Effector memory CD4-positive, alpha-beta T cell (primary cell): ENCODE measurements at places on chromosomes 6 and 20.

DNA sequence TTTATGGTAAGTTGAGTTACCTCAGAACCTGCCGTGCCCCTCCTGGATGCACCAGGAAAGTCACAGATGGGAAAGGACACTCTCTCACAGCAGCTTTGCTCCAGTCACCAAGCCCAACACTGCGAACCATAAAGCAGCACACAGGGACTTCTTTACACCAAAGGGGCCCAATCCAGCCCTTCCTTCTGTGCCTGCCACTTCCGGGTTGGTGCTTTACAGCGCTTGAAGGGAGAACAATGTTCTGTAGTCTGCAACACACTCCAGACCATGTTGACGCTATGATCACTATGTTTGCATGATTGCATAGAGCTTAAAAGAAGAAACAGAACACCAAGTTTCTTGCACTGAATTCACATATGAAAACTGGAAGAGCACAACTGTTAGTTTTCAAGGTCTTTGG lies 57.1 kb downstream of the SERAC1 start:
- DNase-seq, result no peak

- no peak for DNase-seq
Observed at GRCh38 chr6:25487012-25487411, 165.0 kb upstream of the SCGN start.

DNA sequence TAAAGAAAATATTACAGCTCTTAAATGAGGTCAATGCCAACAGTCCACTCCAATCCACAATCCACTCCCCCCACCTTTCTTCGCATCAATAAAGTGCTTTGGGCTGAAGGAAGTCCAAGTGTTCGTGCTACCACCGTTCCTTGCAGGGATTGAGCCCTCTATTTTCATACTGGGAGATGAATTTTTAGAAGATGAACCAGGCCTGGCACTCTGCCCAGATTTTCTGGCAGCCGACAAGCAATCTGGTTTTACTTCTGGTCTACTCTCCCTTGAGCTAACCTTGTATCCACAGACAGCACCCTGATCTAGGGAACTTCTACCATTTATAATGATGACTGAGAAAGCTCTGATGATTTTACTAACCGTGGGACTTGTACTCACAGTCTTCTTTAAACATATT lies 72.3 kb downstream of the BTBD9 start:
- no peak for DNase-seq

DNA sequence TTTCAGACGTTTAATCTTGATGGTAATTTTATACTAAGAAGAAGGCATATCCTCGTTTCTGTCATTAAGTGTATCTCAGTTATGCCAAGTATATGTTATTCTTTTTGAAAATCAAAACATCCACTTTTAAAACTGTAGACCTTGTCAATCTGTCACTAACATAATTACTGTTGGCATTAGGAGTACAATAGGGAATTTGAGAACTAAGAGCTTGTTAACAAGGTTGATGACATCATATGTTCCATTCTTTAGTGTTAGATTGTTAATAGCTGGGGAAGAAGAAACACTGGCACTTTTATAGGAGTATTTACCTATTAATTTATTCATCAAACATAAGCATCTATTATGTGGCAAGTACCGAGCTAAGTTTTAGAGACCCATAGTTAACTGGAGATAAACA lies 76.2 kb downstream of the MAP3K4 start:
- DNase-seq, result no peak

DNA sequence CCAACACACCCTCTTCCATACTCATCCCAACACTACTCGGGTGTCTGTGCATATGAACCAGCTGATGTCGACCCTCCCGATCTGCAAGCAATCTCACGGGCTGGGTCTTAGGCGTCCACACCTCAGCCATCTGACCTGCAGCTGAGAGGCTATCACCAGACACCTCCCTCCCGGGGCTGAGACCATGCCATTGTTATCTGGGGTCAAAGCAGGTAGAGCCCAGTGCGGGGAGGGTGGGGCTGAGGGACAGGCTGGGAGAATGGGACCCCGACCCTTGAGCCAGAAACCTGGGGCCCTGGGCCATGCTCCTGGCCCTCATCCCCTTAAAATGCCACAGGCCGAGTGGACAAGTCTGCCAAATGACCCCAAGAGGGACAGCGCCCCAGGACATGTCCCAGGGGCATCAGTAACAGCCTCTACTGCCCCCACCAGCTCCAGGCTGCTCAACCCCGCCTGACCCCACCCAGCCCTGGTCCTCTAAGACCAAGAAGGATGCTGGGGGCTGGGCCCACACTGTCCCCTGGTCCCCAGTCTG lies 146.7 kb upstream of the CST7 start:
- no peak for DNase-seq

GRCh38 chr20:38144598-38144973 lies 20.5 kb downstream of the TGM2 start:
- DNase-seq, result no peak

DNA sequence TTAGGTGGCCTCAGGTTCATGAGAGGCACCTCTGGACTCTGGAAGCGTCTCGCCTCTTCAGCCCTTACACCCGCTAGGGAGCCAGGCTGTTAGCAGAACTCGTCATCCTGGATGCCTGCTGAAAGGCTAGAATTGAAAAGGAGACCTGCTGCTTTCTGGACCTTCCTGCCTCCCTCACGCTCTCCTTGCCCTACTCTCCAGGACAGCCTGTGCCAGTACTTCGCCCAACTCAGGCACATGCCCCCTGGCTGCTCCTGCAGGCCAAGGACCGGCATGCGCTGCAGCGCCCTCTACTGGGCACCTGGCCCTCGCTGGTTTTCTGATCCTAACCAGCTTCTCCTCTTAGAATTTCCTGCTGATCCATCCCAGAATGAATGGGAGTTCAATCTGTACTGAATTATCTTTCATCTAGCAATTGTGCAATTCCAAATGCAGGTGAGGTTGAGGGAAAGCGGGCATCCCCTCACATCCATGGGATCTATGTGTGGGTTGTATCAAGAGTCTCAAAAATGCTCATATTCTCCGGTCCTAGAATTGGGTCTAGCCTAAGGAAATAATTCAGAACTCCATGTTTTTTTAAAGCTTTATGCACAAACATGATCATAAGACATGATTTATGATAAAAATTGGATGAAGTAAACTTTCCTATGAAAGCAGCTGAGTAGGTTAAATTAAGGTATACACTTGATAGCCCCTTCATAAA lies 78.0 kb downstream of the PTPN1 start:
- peak; percentile 35 for DNase-seq

DNA sequence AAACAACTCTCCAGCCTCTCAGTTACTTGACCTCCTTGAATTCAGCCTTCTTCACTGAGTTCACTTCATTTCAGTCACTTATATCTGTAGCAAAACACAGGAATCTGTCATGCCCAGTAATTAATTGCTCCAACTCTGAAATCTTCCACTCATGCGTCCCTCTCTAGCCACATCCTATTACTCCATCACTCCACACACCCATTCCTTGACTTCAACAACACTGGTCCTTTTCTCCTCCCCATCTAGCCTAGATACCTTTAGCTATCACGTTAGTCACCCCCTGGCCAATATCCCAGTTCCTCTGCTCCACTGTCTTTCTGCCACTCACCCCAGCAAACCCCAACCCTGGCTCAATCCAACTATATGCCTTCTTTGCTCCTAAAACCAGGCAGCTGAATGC lies 7.7 kb downstream of the ZHX3 start:
- DNase-seq, result no peak

DNA sequence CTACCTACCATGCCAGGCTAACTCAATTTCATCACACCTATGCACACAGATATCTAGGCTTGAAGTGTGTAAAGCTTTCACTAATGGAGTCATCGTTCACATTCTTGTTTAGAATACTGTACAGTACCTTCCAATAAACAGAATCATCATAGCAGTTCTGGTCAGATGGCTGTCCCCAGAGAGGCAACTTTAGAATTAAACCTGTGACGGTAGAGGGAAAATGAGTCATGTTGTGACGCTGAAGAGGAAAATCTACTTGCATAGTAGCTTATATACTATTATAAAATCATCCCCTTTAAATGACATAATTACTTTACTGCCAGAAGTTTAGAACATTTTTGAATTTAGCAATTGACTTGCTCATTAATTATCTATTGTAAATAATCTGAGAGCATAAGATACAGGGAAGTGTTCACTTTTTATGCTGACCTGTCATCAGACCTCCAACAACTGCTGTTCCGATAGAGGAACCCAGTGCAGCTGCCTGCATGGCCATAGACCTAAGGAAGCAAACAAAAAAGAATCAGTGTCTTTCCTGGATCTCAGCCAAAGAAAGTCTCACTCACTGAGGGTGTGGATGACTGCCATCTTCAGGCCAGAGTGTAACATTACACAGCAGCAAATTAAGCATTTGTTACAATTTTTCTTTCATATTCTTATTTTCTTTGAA lies 29.8 kb downstream of the RHAG start:
- DNase-seq, result no peak

GRCh38 chr20:44358776-44359175 lies 3.3 kb downstream of the HNF4A start:
- no peak for DNase-seq

GRCh38 chr6:31769684-31770371 lies 7.3 kb downstream of the VWA7 start:
- peak; percentile 74 for DNase-seq

GRCh38 chr6:112881027-112881426 lies 533.9 kb downstream of the RFPL4B start:
- no peak for DNase-seq

DNA sequence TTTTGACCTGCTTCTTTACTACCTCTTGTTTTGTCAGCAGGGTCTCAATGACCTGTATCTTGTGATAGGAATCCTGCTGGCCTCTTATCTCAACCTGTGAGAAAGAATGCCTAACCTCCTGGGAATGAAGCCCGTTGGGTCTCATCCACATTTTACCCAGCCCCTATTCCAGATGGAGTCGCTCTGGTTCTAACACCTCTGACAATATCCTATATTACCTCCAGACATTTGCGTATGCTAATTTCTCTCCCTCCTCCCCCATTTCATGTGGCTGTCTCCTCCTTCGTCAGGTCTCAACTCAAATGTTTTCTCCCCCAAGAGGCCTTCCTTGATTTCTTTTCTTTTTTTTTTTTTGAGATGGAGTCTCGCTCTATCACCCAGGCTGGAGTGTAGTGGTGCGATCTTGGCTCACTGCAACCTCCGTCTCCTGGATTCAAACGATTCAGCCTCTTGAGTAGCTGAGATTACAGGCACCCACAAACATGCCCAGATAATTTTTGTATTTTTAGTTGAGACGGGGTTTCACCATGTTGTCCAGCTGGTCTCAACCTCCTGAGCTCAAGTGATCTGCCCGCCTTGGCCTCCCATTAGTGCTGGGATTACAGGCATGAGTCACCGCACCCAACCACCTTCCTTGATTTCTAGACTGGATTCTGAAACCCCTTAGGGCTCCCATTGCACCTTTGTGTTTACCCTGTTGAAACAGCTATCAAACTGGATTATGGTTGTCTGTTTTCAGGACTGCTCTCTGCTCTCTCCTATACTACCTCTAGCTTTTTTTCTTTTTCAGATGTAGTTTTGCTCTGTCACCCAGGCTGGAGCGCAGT lies 49.5 kb upstream of the B4GALT5 start:
- no peak for DNase-seq

DNA sequence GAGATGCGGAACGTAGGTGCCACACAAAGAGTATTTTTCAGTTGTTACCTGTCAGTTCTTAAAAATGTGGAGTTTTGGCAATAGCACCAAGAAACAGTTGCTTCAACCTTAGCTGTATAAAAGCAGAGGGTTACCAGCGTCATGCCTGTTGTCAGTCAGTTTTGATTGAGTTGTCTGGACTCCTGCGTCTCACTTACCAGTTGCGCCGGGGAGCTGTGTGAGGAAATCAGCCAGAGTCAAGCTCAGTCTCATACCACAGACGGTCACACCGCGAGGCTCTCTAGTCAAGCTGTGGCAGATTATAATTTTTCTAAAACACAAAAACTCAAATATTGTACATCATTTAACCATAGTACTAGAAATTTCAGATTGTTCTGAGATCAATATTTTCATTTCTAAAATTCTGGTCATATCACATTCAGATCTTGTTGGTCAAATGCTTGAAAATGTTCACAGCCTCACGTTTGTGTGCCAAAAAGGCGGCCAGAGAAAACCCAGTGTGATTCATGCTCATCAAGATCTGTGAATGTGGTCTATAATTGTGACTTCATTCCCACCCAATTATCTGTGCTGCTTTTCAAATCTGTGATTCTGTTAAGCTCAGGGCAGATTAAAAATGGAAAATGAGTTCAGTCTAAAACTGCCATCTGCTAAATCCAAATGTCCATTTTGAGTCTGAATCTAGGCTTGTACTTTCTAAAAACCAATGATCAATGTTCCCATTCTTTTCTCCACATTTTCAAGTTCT lies 37.5 kb downstream of the SASH1 start:
- DNase-seq, result no peak

- DNase-seq, result no peak
Observed at GRCh38 chr20:11080781-11081377, 407.1 kb upstream of the JAG1 start.

DNA sequence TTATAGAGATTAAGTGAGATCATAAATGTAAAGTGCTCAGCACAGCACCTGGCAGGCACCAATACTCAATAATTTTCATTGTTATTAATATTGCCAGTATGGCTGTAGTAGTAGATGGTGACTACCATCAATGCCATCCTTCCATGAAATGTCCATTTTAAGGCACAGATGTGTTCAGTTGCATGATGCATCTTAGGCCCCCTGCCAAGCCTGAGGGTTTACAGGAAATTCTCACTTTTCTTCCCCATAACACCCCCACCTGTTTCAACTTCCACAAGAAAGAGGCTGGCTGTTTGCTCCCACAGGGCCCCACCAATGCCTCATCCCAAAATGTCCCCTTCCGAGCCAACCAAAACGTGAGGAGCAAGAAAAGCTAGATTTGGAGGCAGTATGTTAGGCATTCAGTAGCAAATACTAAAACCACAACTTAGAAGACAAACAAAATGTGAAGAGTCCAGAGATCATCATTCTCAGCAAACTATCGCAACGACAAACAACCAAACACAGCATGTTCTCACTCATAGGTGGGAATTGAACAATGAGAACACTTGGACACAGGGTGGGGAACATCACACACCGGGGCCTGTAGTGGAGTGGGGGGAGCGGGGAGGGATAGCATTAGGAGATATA lies 110.6 kb upstream of the NHSL1 start:
- DNase-seq, result no peak

DNA sequence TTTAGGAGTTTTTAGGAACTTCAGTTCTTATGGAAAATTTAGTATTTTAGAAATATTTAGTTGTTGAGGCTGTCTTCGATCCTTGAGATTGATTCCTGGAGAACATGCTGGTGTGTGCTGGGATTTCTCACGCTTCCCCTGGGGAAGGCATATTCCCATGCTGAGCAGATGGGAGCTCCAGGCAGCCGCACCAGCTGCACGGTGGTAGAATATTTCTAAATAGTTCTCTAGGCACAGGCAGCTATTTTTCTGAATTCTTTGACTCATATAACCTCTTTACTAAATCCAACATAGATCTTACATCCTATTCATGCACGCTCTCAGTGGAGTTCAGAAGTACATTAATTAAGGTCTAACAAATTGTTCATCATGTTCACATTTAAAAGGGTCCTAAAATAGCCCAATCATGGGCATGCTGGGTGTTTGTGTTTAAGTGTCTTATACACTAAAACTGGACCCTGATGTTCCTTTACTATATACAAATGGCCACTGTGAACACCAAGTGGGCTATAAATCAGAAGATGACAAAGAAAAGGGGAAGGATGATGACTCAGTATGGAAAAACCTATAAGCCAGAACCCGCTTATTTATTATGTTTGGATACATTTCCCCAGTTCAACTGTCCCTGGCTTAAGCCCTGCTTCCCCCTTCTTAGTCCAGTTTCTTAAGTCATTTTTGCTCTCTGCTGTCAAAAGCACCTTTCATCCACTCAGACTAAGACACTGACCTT lies 138.5 kb downstream of the UST start:
- DNase-seq, result no peak
